Fibroblast of skin of scalp (primary cell): ENCODE measurements at places on chromosomes 1 and 21.

DNA sequence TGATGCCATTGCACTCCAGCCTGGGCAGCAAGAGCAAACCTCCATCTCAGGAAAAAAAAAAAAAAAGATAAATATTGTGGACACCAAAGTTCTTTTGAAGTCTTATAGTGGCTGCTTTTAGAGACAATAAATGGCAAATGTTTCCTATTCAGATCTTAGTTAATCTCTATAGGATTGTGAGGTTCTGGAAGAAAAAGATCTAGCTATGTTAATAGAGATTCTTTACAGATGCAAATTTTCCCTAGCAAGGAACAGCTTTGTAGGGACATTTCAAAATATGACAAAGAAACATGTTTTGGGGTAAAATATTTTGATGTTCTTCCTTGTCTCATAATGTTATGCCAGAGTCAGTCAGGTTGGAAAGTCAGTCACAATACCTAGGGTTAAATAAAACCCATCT lies 24.5 kb upstream of the RCC2 start:
- DNase-seq = no peak

DNA sequence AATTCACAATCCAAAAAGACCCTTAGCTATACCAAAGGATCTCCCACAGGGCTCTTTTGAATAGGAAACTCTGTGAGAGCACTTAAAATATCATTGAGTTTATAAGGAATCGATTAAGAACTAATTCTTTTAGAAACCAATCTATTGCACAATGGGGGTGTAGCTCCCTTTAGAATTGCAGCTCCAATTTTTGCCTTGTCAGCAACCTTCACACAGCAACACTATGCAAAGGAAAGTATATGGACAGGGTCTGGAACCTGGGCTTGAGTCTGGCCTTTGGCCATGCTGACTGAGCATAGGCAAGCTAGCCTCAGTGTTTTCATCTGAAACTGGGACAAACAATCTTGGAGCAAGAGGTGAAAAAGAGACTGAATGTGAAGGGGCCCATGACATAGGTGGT lies 17.2 kb upstream of the FAM78B start:
- no peak for DNase-seq

DNA sequence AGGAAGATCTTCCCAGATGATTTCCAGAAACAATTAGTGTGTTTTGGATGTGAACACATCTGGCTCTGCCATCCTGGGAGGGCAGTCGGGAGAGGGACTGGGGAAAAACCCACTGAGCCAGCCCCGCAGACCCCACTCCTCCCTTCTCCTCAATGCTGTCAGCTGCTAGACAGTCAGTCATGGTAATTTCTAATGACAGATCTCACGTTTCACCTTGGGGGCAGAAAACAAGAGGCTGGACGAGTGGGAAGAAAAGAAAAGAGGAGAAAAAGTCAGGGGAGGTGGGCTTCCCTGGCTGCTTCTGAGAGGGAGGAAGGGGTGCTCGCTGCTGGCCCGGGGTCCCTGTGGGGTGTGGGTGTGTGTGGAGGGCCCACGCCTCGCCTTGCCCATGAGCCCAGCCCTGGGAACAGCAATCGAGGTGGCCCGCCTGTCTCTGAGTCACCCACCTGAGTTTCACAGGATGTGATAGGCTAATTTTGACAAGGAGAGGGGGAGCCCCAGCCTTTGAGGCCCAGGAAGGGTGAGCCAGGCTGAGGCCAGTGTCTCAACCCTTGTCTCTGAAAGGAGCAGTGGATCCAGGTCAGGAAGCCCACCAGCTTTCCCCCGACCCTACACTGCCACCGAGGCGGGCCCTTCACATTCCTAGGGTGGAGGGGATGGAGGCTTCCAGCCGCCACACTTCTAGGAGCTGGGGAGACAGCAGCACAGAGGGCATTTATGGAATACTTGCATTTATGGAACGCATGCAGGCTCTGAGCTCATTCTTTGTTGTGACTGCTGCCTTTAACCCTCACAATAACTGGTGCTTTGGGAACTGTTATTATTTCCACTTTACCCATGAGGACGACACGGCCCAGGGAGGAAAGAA lies 49.1 kb upstream of the IFNLR1 start:
- DNase-seq = no peak

GRCh38 chr1:162328512-162328911 lies 48.1 kb downstream of the SPATA46 start:
- no peak for DNase-seq

GRCh38 chr1:160460214-160460642 lies 59.9 kb downstream of the VANGL2 start:
- no peak for DNase-seq
